ENCODE measurements at places on chromosomes 12 and 14.

- DNase-seq = peak; percentile 74
These were observed 82.2 kb downstream of the PLEKHG7 start for GRCh38 chr12:92784797-92785562.

- peak; percentile 62 for DNase-seq
These were observed 3.3 kb upstream of the POP5 start for GRCh38 chr12:120584343-120585149.

DNA sequence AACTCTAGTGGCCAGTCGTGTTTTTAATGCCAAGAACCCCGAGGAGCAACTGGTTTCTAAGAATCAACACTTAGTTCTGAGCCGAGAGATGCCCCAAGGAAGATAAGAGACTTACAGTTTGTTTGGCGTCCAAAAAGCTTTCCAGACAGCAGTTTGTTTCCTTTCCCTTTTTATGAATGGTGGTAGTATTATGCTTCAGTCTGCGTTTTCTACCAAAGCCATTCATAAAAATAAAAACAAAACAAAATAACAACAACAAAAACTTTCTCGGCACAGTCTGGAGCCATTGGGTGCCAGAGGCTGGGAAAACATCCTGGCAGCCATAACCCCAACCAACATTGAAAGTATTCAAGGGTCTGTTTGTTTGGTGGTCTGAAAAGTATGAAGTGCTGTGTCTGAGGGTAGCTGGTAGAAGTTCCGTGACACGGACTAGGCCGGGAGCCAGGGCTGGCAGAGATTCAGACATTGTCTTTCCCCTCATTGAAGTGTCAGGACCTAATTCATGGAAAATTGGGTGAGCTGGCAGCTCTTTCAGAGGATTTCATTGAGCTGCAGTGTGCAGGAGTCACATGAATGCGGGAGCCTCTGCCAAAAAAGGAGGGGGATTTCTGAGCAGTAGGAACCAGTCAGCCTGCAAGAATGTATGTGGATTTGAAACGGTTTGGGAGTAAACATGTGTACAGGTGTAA, 124.2 kb downstream of the HMGA2 start:
- DNase-seq = no peak

DNA sequence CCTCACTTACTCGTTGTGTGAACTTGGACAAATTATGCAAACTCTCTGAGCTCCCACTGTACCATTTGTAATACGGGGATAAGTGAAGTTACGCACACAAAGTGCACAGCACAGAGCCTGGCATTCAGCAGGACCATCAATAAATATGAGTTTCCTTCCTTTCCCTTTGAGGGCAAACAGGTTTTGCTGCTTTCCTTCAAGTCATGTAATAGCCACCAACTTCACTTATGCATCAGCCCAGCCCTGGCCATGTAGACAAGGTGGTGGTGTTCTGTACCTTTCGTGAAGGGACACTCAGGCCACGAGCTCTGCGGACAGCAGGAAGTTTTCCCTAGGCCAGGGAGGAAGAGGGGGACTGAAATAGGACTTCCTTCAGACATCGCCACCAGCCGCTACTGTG, 272.7 kb downstream of the CACNA1C start:
- DNase-seq = no peak

GRCh38 chr14:22249770-22250169, 339.3 kb downstream of the DAD1 start:
- DNase-seq = no peak

GRCh38 chr12:27193106-27193505, 51.0 kb upstream of the STK38L start:
- no peak for DNase-seq

- no peak for DNase-seq
These were observed 48.0 kb downstream of the NTN4 start for GRCh38 chr12:95742586-95742985.

- no peak for DNase-seq
These were observed 758.0 kb downstream of the DIO2 start for GRCh38 chr14:79453276-79453675.

- no peak for DNase-seq
These were observed 142.1 kb downstream of the MED13L start for GRCh38 chr12:116135209-116135930.

DNA sequence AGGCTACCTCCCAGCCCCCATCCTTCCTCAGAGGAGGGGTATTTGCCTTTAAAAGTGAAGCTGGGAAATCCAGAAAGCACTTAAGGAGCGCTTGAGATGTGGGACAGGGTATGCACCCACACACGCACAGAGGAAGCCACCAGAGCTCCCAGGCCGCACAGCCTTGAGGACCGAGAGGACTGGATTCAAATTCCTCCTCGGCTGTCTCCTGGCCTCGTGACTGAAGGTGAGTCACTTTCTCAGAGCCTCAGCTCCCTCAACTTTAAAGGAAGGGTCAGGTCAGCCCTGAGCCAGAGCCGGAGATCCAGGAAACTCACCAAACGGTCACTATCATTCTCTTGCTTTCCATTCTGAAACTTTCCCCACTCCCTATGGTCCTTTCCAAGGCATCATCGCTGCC, 37.6 kb downstream of the BCL11B start:
- DNase-seq = no peak

DNA sequence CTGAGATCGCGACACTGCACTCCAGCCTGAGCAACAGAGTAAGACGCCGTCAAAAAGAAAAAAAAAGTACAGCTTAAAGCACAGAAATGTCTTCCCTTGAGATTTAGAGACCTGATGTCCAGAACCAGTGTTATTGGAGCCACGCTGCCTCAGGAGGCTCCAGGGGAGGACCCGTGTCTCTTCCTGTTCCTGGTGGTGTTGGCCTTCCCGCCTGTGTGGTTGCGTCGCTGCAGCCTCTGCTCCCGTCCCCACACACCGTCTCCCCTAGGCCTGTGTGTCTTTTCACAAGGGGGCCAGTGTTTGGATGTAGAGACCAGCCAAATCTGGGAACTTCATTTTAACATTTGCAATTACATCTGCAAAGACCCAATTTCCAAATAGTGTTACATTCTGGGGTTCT, 8.6 kb upstream of the FBRSL1 start:
- no peak for DNase-seq

DNA sequence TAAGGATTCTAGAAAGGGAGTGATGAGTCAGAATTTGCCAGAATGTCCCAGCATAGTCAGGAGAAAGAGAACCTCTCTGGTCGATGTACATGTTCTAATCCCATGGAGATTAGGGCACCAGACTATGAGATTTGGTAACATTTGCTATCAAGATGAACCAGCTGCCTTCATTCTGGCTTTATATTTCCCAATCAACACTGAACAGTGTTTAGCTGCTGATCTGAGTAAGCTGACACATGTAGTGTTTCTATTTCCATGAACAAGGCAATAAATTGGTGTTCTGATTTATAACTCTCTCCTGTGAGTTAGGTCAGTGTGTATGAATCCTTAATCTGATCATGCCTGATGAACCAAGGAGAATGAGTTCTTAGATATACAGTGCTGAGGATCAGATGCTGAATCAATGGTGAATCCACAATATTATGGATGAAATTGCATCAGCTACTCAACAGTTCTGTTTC, 158.0 kb upstream of the AMIGO2 start:
- DNase-seq = no peak

- no peak for DNase-seq
These were observed 616.3 kb downstream of the LRFN5 start for GRCh38 chr14:42222924-42223471.

GRCh38 chr12:49633703-49634345, 10.5 kb downstream of the PRPF40B start:
- no peak for DNase-seq

DNA sequence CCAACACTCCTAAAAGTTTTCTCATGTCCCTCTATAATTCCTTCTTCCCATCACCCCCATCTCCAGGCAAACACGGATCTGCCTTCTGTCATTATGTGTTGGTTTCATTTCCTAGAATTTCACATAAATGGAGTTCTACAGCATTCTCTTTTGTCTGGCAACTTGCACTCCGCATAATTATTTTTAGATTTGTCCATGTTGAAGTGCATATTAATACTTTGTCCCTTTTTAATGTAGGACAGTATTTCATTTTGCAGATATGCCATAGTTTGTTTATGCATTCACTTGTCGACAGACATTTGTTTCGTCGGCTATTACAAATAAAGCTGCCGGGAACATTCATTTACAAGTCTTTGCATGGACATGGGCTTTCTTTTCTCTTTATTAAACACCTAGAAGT, 150.0 kb downstream of the CRADD start:
- no peak for DNase-seq

- DNase-seq = no peak
These were observed 104.0 kb upstream of the SLC16A7 start for GRCh38 chr12:59491877-59492276.

- DNase-seq = no peak
These were observed 393.9 kb upstream of the RGS6 start for GRCh38 chr14:71538288-71538687.

- DNase-seq = no peak
These were observed 24.6 kb downstream of the PRICKLE1 start for GRCh38 chr12:42564996-42565395.

- DNase-seq = no peak
These were observed 11.8 kb downstream of the FNTB start for GRCh38 chr14:64998455-64998931.

- DNase-seq = no peak
These were observed 27.4 kb upstream of the A2M start for GRCh38 chr12:9143137-9143536.

- no peak for DNase-seq
These were observed 23.7 kb downstream of the ANKRD9 start for GRCh38 chr14:102485693-102486512.

DNA sequence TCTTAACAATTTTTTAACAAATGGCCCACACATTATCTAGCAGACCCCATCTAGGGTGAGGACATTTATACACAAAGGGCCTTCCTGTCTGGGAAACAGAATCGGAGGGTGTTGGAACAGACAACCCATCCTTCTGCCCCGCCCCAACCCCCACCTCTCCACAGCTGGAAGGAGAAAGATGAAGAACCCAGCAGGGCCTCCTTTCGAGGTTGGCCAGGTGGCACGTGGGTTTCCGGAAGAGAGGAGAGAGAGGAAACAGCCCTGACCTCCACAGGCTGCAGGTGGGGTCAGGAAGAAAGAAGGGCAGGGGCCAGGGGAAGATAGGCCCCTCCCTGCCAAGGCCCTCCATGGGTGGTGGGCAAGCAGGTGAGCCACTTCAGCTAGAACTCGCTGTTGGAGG, 57.2 kb downstream of the LRRC74A start:
- no peak for DNase-seq

DNA sequence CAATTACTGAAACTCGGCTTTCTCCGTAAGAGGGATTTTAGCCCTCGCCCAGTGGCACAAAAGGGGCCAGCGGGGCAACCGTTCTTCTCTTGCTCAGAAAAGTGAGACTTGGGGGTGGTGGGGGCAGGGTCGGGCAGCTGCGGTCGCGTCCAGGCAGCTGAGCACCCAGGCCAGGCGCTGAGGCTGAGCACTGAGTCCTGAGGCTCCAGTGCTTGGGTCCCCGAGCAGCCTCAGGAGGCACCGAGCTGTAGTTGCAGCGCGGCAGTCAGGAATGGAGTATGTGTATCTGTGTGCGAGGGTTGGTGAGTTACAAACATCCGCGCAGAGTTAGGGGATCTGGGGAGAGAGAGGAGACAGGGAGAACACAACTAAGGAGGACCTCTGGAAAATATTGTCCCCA, 4.1 kb upstream of the HOXC6 start:
- DNase-seq = no peak

GRCh38 chr12:46354111-46354801, 18.3 kb downstream of the SLC38A2 start:
- no peak for DNase-seq

DNA sequence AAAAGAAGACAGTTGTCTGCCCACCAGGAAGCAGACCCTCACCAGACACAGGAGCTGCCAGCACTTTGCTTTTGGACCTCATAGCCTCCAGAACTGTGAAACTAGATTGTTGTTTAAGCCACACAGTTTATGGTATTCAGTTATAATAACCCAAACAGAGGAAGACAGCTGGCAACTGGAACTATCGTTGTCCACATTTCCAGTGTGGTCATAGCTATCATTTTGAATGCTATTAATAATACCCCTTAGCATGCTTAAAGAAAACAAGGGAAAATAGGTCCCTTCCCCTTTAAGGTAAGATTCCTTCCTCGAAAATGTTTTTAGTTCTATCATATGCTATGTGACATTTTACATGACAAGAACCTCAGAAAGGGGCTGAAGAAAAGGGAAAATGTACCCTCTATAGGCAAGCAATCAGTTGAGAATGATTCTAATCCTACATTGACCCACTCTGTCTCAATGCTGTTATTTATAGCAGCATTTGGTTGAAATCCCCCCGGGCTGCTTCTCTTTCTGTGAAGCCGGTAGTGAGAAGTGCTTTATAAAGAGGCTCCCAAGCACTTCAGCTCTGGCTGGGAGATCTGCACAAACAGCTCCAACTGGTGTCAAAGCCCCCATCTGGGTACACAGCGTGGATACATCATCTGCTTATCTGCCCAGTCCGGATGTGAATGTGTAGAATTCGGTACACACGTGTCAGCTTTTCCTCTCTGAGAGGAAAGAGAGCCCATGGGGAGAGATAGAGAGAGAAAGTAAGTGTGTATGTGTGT, 221.2 kb upstream of the FLRT2 start:
- DNase-seq = no peak

- no peak for DNase-seq
These were observed 16.5 kb downstream of the MORN3 start for GRCh38 chr12:121652767-121653497.

DNA sequence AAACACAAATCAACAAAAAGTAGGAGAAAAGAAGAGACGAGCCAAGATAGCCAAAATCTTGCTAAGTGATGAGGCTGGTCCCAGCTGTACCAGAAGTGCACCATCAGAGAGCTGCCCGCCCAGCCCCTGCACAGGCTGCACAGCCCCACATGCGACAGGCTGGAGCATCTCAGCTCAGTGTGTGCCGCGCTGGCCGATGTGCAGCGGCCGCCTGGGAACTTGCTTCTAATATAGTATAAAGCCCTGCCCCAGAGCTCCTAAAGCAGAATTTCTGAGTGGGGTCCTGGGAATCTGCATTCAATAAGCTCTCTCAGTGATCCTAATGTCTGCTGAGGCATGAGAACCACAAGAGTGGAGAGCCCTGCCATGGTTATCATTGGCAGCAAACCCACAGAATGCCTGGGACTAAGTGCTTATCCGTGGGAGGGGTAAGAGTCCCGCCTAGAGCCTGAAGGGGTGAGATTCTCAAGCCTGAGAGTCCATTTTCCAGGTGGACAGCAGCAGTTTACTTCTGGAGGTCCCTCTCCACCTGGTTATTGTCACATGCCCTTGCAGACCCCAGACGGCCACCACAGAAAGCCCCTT, 171.6 kb downstream of the DPF3 start:
- DNase-seq = no peak

DNA sequence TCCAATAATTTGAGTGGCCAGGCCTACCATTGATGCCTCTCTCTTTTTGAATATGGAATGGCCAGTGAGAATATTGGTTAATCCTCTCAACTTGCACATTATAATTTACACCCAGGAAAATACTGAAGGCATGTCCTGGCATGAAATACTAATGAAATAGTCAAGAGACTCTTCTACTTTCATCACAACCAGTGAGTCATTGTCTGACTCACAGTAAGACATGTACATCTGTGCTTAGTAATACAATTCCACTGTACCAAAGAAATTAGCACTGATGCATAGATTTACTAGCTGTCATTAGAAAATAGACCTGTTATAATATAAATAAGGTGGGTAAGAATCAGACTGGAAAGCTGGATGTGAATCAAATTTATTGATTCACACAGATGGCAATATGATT, 31.6 kb downstream of the KCNC2 start:
- DNase-seq = no peak

Measured in CD4-positive, alpha-beta T cell treated with Interleukin-1 beta for 1 hour (primary cell).